ENCODE measurements at places on chromosomes 1 and 21. TPM values are rescaled to one million over a fixed set of nuclear protein-coding genes. Genes with fewer than 3 reads are reported as not detected.

DNA sequence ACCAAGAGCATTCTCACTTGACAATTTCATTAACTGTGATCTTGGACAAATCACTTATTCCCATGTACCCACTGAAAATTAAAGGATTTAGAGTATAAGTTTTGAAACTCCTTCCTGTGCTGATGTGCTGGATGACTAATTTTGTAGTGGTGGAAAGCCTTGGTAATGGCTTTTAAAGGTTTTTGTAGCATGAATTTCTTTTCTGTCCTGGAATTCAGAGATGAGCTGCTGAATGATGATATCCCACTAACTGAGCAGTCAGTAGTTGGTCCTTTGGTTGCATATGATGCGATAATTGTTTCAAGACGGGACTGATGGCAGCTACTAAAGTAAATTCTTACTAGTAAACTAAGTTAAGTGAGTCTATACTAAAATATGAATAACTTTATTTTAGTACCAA is 5.2 kb downstream of the RPL5 start:
- no peak for DNase-seq

The SLAMF6 gene
- total RNA-seq: not detected

- no peak for DNase-seq
Measured at GRCh38 chr21:36582271-36582670, 102.3 kb upstream of the CLDN14 start.

DNA sequence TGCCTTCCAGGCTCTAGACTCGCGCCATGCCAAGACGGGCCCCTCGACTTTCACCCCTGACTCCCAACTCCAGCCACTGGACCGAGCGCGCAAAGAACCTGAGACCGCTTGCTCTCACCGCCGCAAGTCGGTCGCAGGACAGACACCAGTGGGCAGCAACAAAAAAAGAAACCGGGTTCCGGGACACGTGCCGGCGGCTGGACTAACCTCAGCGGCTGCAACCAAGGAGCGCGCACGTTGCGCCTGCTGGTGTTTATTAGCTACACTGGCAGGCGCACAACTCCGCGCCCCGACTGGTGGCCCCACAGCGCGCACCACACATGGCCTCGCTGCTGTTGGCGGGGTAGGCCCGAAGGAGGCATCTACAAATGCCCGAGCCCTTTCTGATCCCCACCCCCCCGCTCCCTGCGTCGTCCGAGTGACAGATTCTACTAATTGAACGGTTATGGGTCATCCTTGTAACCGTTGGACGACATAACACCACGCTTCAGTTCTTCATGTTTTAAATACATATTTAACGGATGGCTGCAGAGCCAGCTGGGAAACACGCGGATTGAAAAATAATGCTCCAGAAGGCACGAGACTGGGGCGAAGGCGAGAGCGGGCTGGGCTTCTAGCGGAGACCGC is 2.0 kb upstream of the OLIG2 start:
- DNase-seq: no peak

DNA sequence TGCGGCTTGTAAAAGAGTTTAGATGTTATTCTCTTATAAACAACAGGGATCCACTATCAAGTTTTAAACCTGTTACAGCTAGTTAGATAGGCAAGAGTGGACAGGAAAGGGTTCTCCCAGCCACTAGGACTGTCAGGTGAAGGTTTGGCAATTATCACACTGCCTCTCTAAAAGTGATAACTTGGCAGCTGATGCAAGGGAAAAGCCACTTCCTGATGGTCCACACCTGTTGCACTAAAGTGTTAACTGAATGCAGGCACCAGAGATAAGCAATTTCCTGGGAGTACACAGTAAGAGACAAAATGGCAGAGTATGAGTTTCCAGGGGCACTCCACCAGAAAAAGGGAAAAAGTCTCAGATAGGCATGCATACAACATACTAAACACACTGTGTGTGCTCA is 99.4 kb downstream of the VAV3 start:
- DNase-seq: no peak
